ENCODE measurements at places on chromosomes 6 and 20.

- DNase-seq: no peak
- no peaks in the 10 kb centered on the region for H3K27me3 ChIP-seq
- peak overlapping the region; percentile 41 for H3K27ac ChIP-seq
These were observed 35.3 kb upstream of the GFOD1 start for GRCh38 chr6:13522656-13523055.

DNA sequence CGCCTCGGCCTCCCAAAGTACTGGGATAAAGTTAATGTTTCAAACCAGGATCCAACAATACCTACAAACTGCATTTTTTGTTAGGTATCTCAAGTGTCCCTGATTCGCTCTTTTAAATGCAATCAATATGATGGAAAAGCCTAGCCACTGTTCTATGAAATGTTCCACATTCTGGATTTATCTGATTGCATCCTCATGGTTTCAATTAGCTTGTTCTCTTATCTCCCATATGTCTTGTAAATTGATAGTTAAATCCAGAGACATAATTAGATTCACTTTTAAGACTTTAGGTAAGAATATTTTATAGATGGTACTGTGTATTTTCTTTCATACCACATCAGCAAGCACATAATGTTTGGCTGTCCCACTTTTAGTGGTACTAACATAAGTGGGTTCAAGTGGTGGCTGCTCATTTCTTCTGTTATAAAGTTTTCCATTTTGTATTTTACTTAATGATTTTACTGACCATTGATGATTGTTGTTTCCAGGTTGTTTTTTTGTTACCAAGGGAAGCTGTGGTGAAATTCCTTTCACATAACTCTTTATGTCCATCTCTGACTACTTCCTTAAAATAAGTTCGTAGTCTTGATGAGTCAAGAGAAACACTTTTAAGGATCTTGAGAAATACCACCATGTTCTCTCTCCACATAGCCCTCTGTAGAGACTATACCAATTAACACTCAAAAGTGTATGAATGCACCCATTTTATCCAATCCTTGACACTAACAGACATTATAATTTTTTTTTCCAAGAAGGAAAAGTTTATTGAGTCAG lies 40.5 kb downstream of the RNGTT start:
- H3K4me3 ChIP-seq: no peak overlapping the region
- H3K4me1 ChIP-seq: no peaks in the 10 kb centered on the region
- H3K36me3 ChIP-seq: no peaks in the 10 kb centered on the region
- H3K27me3 ChIP-seq: no peaks in the 10 kb centered on the region

GRCh38 chr6:132362442-132363185 lies 38.7 kb downstream of the MOXD1 start:
- DNase-seq: no peak
- H3K27ac ChIP-seq: no peak overlapping the region
- no peaks in the 10 kb centered on the region for H3K4me1 ChIP-seq
- no peak overlapping the region for H3K4me3 ChIP-seq
- no peaks in the 10 kb centered on the region for H3K27me3 ChIP-seq

GRCh38 chr20:31587545-31588389 lies 17.3 kb upstream of the ID1 start:
- peak; percentile 50 for DNase-seq
- no peaks in the 10 kb centered on the region for H3K27me3 ChIP-seq
- no peaks in the 10 kb centered on the region for H3K36me3 ChIP-seq
- H3K27ac ChIP-seq: peak overlapping the region; percentile 90
- H3K4me1 ChIP-seq: peaks cover 33% of the 10 kb centered on the region

DNA sequence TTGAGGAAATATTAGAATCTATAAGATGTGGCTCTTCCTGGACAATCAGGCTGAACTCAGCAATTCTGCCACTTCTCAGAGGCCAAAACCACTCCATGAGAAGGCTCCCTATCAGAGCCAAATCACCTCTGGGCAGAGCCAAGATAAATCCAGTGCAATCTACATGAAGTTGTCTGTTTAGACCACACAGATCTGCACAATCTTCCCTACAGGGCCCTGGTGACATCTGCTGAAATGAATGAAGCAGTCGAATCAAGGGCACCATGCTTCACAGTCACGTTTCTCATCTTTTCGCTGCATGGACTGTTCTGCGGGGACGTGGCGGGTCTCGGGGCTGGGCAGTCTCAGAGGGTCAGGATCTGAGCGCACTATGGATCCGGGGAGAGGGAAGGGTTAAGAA lies 60.1 kb upstream of the CD93 start:
- no peak overlapping the region for H3K27ac ChIP-seq
- H3K4me1 ChIP-seq: peaks cover 43% of the 10 kb centered on the region
- H3K4me3 ChIP-seq: no peak overlapping the region
- no peaks in the 10 kb centered on the region for H3K36me3 ChIP-seq

DNA sequence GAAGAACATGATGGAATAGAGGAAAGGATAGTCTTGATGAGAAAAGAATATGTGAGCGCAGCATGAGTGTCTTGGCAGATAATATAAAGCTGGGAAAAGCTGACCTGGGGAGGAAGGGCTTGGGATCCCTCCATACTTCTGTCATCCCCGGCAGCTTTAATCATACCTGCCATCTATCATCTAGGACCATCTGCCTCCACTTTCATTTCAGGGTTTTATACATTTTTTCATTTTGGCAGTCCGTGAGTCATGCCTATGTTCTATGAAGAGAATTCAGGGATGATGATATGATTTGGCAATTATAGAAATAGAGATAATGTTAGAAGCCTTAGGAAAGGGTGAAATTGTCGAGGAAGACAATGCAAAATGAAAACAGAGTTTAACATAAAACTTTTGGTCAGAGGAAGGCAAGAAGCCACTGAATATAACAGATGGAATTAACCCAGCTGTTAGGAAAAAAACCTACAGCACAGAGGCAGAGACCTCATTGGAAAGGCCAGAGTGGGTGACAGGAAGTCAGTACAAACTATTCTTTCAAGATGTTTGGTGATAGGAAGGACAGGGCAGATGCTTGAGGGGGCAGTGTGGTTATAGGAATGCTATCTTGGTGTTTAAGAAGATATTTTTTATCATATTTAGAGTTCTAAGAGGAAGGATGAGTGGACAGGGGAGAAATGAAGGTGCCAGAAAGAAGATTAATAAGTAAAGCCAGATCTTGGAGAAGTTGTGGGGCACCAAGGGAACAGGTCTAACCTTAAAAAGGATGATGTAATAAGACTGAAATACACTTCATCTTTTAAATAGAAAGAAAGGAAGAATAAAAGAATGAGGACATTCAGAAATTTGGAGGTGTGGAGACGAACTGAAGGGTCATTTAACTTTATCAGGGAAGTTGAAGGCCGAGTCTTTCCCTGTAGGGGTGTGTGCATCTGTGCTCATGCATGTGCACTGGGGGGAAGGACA lies 37.8 kb downstream of the MARCKS start:
- no peak overlapping the region for H3K27ac ChIP-seq
- H3K36me3 ChIP-seq: no peaks in the 10 kb centered on the region
- no peaks in the 10 kb centered on the region for H3K27me3 ChIP-seq
- DNase-seq: no peak
- no peaks in the 10 kb centered on the region for H3K4me1 ChIP-seq

DNA sequence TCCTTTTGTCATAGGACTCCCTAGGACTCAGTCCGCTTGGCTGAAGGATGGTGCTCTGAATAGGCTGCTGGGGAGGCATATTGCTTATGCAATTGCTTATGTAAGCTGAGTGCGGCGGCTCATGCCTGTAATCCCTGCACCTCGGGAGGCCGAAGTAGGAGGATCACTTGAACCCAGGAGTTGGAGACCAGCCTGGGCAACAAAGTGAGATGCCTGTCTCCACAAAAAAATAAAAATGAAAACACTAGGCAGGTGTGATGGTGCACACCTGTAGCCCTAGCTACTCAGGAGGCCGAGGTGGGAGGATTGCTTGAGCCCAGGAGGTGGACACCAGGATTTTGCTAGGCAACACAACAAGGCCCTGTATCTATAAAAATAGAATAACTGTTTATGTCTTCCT lies 81.3 kb downstream of the EYA2 start:
- no peak overlapping the region for H3K4me3 ChIP-seq
- H3K27me3 ChIP-seq: no peaks in the 10 kb centered on the region
- no peak overlapping the region for H3K27ac ChIP-seq

DNA sequence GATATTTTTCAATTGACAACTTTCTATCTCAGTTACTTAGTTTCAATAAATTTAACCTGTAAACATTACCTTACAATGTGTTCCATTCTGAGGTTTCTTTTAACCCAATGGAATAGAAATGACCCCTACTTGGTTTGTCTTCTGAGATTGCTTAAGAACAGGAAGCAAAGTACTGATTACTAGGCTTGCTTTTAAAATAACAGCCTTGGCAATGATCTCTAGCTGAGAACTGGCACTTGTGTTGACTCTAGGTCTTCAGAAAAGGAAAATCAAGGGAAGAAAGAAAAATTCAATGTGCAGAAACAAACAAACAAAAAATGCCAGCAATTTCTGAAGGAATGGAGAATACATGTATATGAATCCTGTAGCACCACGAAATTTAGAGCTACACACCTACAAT lies 66.1 kb downstream of the SYNE1 start:
- DNase-seq: no peak
- no peak overlapping the region for H3K27ac ChIP-seq
- no peak overlapping the region for H3K4me3 ChIP-seq
- H3K27me3 ChIP-seq: no peaks in the 10 kb centered on the region
- no peaks in the 10 kb centered on the region for H3K4me1 ChIP-seq
- H3K36me3 ChIP-seq: no peaks in the 10 kb centered on the region

DNA sequence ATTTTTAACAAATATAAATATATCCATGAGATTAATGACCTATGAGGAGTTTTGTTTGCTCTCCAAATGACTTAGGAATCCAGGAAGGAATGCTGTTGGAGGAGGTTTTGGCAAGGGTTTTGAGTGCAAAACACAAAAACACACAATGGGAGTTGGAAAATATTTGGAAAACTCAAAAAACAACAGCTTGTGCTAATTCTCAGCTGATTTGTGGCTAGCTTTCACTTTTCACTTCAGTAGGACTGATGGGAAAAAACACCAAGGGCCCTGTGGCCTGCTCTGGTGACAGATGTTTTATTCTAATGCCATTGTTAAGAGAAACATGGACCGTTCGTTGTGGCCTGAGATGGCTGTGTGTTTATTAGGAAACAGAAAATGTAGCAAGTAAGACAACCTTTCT lies 113.9 kb downstream of the ALDH8A1 start:
- no peak for DNase-seq
- H3K4me3 ChIP-seq: no peak overlapping the region
- H3K27me3 ChIP-seq: no peaks in the 10 kb centered on the region
- peaks cover 8% of the 10 kb centered on the region for H3K4me1 ChIP-seq
- no peaks in the 10 kb centered on the region for H3K36me3 ChIP-seq
- H3K27ac ChIP-seq: no peak overlapping the region

- H3K36me3 ChIP-seq: no peaks in the 10 kb centered on the region
- H3K4me3 ChIP-seq: no peak overlapping the region
- peaks cover 27% of the 10 kb centered on the region for H3K4me1 ChIP-seq
- no peaks in the 10 kb centered on the region for H3K27me3 ChIP-seq
- peak; percentile 85 for DNase-seq
These were observed 38.1 kb downstream of the ECT2L start for GRCh38 chr6:138833816-138834539.

DNA sequence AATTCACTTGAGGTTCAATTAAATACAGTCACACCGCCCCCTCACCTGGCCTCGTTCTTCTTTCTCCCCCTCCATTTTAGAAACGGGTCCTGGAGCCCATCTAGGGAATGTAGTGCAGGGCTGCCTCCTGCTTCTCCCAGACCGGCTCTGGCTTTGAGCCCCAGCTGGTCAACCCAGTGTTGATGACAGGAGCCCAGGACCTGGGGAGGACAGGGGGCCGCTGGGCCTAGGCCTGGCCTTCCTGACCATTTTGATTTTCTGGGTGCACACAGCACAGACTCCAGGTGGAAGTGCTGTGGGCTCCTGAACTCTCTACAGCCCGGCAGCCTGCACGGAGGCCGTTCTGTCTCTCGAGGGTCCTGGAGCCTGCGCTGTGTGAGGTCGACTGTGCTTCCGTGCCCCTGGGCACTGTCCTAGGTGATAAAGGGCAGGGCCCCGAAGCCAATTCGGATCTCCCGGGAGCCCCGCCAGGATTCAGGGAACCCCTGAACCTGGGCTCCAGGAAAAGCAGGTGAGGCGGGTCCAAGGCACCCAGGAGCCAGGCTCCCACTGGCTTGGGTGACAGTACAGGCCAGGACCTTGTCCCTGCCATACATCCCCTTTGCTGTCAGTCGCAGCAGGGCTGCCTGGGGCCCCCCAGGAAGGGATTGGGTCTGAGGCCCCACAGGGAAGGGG lies 23.3 kb downstream of the NPEPL1 start:
- H3K27ac ChIP-seq: no peak overlapping the region
- DNase-seq: no peak

DNA sequence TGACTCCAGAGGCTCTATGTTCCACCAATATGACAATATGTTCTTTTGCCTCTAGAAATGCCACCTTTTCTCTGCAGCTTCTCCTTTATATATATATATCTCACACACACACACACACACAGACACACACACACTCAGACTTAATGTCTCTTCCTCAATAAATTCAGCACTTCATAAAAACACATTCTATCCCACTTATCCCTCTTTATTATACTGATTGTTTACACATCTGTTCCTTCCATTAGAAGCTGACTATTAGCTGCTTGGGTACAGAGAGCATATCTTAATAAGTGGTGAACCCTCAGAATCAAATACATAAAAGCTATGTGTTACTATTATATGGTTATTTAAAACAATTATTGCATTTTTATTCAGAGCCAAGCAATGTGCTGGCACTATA lies 23.3 kb downstream of the NRSN1 start:
- H3K36me3 ChIP-seq: no peaks in the 10 kb centered on the region
- no peak overlapping the region for H3K4me3 ChIP-seq
- H3K27ac ChIP-seq: no peak overlapping the region
- H3K4me1 ChIP-seq: no peaks in the 10 kb centered on the region
- DNase-seq: no peak
- H3K27me3 ChIP-seq: no peaks in the 10 kb centered on the region

GRCh38 chr20:208942-209566 lies 18.0 kb upstream of the DEFB129 start:
- DNase-seq: no peak
- no peaks in the 10 kb centered on the region for H3K27me3 ChIP-seq
- no peak overlapping the region for H3K4me3 ChIP-seq
- H3K36me3 ChIP-seq: no peaks in the 10 kb centered on the region
- no peaks in the 10 kb centered on the region for H3K4me1 ChIP-seq

DNA sequence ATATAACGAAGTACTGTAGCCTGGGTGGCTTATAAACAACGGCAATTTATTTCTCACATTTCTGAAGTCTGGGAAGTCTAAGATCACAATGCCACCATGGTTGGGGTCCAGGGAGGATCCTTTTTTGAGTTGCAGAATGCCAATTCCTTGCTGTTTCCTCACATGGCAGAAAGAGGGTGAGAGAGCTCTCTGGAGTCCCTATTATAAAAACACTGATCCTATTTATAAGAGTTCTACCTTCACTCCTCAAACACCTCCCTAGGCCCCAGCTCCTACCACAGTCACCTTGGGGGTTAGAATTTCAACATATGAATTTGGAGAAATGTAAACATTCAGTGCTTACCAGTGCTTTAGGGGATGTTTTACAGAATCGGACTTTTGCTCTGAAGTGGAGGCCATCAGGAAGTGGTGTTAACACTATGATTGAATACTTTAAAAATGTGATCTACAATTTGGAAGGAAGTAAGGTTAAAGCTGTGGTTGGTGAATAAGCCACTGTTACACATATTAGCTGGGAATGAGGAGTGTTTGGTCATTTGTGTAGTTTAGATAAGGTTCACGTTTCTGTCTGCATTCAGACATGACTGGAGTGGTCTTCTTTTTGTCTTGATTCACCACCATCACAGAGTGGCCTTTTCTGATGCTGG lies 79.9 kb upstream of the SPTLC3 start:
- H3K4me3 ChIP-seq: no peak overlapping the region
- no peak overlapping the region for H3K27ac ChIP-seq
- H3K27me3 ChIP-seq: no peaks in the 10 kb centered on the region
- H3K36me3 ChIP-seq: no peaks in the 10 kb centered on the region
- H3K4me1 ChIP-seq: no peaks in the 10 kb centered on the region

- no peaks in the 10 kb centered on the region for H3K36me3 ChIP-seq
- DNase-seq: no peak
- H3K27me3 ChIP-seq: no peaks in the 10 kb centered on the region
- H3K4me3 ChIP-seq: no peak overlapping the region
- H3K4me1 ChIP-seq: no peaks in the 10 kb centered on the region
These were observed 6.7 kb downstream of the RWDD2A start for GRCh38 chr6:83199863-83200225.

All from thyroid gland (tissue), 4 donors.